Keratinocyte (primary cell): ENCODE measurements at places on chromosomes 16 and 17.

- no peak for DNase-seq
These were observed 92.9 kb upstream of the CHMP6 start for GRCh38 chr17:80898716-80899115.

DNA sequence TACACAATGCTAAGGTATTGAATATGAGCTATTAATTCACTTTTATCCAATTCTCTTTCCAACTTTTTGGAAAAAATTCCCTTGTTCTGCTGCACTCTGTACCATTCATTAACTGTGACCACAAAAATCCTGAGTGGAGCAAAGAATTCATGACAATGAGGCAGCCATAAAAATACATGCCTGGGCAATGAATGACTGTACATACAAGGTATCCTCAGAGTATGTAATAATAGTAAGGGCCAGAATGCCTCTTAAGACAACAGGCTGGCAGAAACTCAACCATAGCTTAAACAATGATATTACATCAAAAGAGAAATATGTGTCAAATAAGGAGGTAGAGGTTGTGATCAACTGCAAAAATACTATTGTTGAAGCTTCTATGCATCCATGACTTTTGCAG, 74.7 kb upstream of the CA10 start:
- peak; percentile 33 for DNase-seq

DNA sequence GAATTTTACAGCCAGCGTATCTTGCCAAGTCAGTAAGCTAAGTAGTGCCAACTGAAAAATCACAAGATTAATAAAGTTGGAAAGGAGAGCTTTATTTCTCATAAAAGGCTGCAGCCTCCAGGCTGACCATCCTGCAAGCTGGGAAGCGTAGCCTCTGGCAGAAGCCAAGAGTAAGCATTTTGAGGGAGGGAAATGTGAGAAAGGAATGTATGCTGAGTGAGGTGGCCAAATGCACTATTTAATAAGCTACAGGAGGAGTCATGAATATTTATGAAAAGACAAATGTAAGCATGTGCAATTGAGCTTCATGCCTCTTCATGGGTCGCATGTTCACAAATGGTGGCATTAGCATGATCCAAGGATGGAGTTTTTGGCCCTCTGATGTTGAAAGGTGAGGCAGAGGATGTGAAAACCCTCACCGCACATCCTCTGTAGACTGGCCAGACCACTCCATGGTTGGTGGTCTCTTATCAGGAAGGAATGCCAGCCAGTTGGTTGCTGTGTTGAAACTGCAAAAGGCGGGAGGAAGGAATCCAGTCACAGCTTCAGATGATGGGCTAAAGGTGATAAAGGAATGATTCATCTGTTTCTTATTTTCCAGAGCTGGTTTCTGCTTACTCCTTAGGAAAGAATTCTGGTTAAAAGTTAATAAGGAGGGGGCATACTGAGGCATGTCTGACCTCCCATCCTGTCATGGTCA, 9.2 kb downstream of the KRT33B start:
- DNase-seq = no peak

DNA sequence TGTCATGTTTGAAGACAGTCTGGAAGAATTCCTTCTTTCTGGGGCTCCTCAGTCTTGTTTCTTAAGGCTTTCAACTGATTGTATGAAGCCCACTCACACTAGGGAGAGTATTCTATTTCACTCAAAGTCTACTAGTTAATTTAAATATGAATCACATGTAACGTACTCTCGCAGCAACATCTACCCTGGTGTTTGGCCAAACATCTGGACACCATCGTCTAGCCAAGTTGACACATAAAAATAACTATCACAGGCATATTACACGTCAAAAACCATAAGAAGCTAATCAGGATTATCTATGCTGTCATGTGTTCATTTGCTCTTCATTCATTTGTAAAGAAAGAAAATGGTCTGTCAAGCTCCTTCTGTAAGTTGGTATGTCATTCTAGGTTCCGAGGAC, 787.4 kb downstream of the KCNJ2 start:
- no peak for DNase-seq

- DNase-seq = no peak
These were observed 41.8 kb downstream of the BRD7 start for GRCh38 chr16:50326835-50327465.

- DNase-seq = peak; percentile 67
These were observed 15.3 kb downstream of the ZC3H7A start for GRCh38 chr16:11781773-11782172.

- peak; percentile 49 for DNase-seq
These were observed 17.5 kb downstream of the COG7 start for GRCh38 chr16:23435500-23435899.

- no peak for DNase-seq
These were observed at the start of gene CLEC3A for GRCh38 chr16:78022347-78023060. TSS of gene CLEC3A (plus strand) at chr16:78022548. CDS start at chr16:78022627, 79 bp downstream.

GRCh38 chr17:74380086-74380958, 13.0 kb downstream of the GPR142 start:
- DNase-seq = peak; percentile 38

GRCh38 chr17:17937201-17937853, 34.9 kb downstream of the TOM1L2 start:
- no peak for DNase-seq

DNA sequence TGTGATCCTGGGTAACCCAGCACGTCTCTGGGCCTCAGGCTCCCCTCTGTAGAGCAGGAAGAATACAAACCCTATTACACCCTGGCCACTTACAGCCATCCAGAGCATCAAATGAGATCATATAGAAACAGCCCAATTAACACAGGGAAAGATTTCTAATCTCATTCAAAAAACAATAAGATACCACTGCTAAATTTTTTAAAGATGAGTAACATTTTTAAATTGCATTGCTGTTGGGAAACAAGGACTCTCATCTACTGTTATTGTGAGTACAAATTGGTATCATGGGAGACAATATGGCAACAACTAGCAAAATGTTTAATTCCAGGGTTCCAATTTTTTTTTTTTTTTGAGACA, 41.1 kb downstream of the SRL start:
- no peak for DNase-seq

- no peak for DNase-seq
These were observed 198.0 kb upstream of the MPHOSPH6 start for GRCh38 chr16:82368041-82368440.

GRCh38 chr17:82696916-82697807, 1.3 kb downstream of the RAB40B start:
- no peak for DNase-seq

DNA sequence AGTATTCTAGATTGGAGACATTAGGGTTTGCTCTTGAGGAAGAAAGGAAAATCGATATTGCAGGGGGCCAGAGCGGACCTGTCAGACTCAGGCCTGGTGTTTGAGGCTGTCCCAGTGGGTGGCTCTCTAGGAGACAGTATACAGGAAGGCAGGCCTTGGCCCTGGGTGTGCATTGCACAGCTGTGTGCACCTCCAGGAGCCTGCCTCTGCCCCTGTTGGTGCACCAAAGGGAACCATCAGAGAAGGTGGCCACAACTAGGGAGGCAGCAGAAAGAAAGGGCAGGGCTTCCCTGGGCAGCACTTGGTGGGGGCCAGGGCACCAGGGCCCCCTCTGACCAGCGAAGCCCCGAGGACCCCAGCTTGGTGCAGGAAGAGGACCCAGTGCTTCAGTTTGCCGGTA, 188.0 kb downstream of the NTN1 start:
- DNase-seq = no peak

DNA sequence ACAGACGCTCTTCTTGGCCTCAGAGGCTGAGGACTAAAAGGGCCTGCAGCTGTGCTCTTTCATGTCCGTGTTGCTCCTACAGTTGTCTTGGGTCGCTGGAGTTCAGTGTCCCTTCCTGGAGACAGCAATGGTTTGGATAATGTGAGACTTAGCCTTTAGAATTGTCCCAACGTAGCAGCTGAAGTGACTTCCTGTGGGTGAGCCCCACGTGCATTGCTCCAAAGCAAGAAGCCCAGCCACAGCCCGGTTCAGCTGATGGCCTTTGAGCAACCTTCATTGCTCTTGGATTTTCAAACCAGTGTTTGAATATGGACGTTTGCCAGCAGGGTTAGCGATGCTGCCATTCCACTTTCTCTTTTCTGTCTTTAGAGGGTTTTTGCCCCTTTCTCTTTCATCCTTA, 19.7 kb downstream of the TMEM11 start:
- DNase-seq = no peak

DNA sequence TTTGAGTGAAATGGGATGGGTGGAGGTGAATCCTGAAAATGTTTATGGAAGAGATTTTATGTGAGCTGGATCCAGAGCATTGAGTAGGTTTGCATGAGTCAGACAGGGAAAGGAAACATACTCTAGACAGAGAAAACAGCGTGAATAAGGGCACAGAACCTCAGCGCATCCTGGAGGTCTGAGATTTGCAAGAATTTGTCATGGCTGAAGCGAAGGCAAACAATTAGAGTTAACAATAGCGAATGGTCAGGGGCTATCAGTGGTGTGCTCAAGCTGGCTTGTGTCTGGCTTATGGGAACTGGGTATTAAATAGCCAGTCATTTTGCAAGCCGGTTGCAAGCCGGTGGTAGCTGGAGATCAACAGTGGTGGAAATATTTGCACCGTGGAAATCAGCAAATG, 36.4 kb downstream of the MAP2K6 start:
- no peak for DNase-seq

DNA sequence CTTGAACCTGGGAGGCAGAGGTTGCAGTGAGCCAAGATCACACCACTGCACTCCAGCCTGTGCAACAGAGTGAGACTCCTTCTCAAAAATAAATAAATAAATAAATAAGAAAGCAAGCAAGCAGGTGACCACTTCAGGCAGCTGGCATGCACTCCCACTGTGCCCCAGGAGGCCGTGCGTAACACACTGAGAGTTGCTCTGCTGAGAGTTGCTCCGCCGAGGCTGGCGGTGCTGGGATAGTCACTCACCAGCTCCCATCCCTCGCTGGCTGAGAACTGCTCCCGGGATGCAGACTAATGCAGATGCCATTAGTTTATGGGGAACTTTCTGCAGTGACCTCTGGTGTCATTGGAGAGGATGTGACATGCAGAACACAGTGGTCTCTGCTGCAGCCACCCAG, 105.7 kb upstream of the PLCG2 start:
- DNase-seq = no peak

DNA sequence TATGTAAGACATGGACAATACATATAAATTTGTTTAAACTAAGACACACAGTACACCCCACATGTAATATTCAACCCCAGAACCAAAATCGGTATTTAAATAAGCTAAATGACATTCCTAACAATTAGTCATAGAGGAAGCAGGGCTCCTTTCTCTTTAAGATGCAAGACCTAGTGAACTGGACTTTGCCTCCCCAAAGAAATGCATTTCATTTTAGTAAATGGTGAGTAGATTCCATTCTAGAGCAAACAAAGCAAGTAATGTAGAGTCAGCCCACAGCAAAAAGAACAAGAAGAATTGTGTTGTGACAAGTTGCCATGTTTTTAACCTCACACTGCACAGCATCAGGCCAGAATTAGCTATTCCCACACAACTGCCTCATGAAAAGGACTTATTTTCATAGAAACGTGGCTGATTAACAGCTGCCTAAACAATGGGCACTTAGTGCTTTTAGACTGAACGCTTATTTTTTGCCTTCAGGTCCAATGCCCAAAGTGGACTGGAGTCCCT, 14.4 kb downstream of the DNAJC7 start:
- DNase-seq = no peak

DNA sequence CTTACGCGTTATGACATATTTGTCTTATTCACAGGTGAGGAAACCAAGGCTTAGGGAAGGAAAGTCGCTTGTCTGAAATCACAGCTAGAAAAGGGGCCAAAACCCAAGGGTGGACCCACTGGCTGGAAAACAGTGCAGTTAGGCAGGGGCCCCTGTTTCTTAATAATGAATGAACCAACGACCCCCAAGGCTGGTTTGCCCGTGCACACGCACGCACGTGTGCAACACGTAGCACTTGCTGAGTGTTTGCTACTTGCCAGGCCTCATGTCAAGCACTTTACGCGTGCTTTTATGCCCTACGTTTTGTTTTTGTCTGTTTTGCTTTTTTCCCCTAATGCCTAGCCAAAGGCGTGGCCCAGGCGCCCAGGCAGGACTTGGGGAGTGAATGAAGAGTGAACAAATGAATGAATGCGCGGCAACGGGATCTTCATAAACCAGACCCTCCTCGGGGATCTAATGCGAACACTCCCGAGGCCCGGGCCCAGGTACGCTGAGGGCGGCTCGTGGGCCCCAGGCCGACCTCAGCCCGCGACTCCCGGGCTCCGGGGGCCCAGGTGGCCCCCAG, 571 bp upstream of the USP10 start:
- DNase-seq = no peak

DNA sequence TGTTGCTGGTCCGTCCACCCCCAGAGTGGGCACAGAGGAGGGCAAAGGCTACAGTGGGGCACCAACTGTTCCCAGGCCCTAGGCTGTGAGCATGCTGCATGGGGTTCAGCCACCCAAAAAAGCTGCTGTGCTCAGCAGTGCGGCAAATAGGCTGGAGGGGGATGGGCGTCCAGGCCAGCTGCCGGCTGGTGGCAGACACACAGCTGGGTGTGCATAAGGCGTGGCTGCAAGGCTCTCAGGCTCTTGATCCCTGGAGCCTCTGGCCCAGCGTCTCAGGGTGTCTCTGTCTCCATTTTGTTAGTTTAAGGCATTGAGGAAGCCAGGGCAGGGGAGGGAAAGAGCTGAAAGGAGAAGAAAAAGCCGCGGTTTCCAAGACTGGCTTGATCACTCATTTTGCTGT, 8.8 kb downstream of the RPL19 start:
- no peak for DNase-seq

- no peak for DNase-seq
These were observed 111.0 kb upstream of the NETO2 start for GRCh38 chr16:47254756-47255155.

DNA sequence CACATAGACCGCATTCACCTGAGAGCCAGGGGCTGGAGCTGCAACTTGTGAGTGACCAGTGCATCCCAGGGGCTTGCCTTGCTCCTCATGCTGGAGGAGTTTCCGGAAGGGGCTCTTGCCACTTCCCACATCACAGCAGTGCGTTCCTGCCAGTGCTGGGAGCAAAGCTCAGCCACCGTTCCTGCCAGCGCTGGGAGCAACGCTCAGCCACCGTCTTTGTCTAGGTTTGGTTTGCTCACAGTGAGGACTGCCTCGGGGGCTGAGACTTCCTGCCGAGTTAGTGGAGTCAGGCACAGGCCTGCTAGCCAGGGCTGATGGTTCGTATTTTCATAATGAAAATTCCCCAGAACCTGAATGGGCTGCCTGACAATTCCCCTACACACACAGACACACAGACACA, 5.4 kb upstream of the CHRNE start:
- peak; percentile 58 for DNase-seq

GRCh38 chr17:78323826-78324390, 36.0 kb downstream of the SOCS3 start:
- DNase-seq = no peak

DNA sequence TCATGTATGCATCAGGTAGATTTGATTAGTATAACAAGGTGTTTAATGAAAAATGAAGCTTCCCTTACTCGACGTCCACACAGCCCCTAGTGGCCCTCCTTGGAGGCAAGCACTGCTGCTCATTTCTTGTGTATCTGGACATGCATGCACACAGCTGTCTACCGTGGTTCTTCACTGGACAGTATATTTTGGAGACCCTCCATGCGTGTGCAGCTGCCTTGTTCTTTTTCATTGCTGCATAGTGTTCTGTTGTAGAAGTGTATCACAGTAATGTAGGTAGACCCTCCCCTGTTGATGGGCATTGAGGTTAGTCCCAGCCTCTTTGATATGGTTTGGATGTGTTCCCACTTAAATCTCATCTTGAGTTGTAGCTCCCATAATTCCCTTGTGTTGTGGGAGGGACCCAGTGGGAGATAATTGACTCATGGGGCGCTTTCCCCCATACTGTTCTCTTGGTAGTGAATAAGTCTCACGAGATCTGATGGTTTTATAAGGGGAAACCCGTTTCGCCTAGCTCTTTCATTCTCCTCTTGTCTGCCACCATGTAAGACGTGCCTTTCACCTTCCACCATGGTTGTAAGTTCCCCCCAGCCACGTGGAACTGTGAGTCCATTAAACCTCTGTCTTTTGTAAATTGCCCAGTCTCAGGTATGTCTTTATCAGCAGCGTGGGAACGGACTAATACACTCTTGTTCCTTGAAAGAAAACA, 6.3 kb downstream of the CMIP start:
- DNase-seq = no peak
